ENCODE measurements at places on chromosomes 2 and 18. TPM values are rescaled to one million over a fixed set of nuclear protein-coding genes. Genes with fewer than 3 reads are reported as not detected.

NGEF gene
- not detected for total RNA-seq

DNA sequence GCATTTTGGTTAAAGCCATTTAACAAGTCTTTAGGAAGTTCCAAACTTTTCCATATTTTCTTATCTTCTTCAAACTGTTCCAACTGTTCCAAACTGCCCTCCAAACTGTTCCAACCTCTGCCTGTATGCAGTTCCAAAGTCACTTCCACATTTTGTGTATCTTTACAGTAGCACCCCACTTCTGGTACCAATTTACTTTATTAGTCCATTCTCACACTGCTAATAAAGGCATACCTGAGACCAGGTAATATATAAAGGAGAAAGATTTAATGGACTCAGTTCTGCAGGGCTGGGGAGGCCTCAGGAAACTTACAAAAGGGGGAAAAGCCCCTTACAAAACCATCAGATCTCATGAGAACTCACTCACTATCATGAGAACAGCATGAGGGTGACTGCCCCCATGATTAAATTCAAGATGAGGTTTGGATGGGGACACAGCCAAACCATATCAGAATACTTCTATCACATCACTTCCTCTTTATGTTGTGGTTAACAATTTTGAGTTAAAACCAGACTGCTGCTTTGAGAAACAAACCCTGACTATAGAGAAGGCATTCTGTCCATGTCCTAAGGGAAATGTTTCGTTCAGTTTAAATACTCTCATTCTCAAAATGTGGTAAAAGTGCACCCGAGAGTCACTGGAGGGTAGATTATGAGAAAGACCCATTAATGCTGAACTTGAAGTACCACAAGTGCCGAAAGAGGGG is 11.0 kb downstream of the IL18R1 start:
- H3K27ac ChIP-seq = peak overlapping the region; percentile 59
- H3K4me3 ChIP-seq = peak overlapping the region; percentile 33
- H3K4me1 ChIP-seq = peaks cover 51% of the 10 kb centered on the region
- no peaks in the 10 kb centered on the region for H3K36me3 ChIP-seq

GRCh38 chr2:649426-650342 is 27.5 kb downstream of the TMEM18 start:
- DNase-seq = no peak
- H3K4me1 ChIP-seq = peaks cover 9% of the 10 kb centered on the region
- no peak overlapping the region for H3K4me3 ChIP-seq
- no peaks in the 10 kb centered on the region for H3K36me3 ChIP-seq

- H3K4me3 ChIP-seq = no peak overlapping the region
- H3K27ac ChIP-seq = no peak overlapping the region
- DNase-seq = no peak
- no peaks in the 10 kb centered on the region for H3K4me1 ChIP-seq
- no peaks in the 10 kb centered on the region for H3K27me3 ChIP-seq
Observed at GRCh38 chr2:112005406-112006075, 49.5 kb upstream of the TMEM87B start.

DNA sequence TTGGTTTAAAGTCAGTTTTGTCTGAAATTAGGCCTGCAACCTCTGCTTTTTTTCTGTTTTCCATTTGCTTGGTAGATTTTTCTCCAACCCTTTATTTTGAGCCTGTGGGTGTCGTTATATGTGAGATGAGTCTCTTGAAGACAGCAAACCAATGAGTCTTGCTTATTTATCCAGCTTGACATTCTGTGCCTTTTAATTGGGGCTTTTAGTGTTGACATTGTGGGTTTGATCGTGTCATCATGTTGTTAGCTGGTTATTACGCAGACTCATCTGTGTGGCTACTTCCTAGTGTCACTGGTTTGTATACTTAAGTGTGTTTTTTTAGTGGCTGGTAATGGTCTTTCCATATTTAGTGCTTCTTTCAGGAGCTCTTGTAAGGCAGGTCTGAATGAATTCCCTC is 18.8 kb downstream of the TMEM87B start:
- peaks cover 7% of the 10 kb centered on the region for H3K4me1 ChIP-seq
- H3K36me3 ChIP-seq = peaks cover 9% of the 10 kb centered on the region
- no peak overlapping the region for H3K27ac ChIP-seq
- DNase-seq = no peak
- H3K27me3 ChIP-seq = no peaks in the 10 kb centered on the region
- no peak overlapping the region for H3K4me3 ChIP-seq

DNA sequence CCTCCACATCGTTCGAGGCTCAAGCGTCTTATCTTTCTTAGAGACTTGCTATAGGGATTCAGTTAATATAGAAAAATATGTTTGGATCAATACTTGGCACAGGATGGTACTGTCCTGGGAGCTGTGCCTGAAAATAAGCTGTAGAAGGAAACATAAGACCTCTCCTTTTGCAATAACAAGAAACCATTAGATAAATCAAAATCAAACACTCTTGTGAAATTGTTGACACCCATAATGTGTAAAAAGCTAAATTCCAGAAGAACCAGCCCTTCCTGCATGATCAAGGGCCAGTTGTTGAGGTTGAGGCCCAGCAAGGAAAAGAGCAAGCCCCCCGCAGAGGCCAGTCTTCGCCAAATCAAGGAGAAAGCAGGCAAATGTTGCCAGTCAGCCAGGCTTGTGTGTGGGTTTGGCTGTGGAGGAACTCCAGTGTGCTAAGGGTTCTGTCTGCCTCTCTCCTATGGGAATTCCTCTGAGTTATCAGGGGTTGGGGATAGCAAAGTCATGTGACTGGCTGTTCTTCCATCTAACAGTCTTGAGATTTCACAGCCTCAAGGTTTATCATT is 185.7 kb downstream of the ACKR3 start:
- H3K27ac ChIP-seq = no peak overlapping the region
- no peaks in the 10 kb centered on the region for H3K4me1 ChIP-seq
- no peak overlapping the region for H3K4me3 ChIP-seq
- no peaks in the 10 kb centered on the region for H3K27me3 ChIP-seq
- no peaks in the 10 kb centered on the region for H3K36me3 ChIP-seq

OTOS gene
- not detected for total RNA-seq

DNA sequence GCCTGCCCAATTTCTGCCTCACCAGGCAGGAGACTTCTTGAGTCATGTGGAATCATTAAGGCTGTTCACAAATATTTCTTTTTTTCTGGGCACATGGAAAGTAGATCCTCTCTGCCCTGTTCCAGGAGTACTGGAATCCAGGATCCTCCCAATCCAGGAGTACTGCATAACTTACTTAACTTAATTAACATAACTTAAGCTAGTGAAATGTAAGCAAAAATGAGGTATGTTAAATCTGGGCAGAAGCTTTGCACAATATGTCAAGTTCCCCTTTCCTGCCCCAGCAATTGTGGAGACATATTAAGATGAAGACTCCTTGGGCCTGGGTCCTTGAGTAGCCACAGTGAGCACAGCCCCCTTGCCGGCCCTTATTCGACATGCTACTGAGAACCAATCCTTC is 3.2 kb downstream of the CD207 start:
- no peak for DNase-seq
- H3K36me3 ChIP-seq = no peaks in the 10 kb centered on the region
- H3K4me1 ChIP-seq = no peaks in the 10 kb centered on the region
- no peaks in the 10 kb centered on the region for H3K27me3 ChIP-seq

- DNase-seq = no peak
- no peak overlapping the region for H3K4me3 ChIP-seq
- H3K27ac ChIP-seq = no peak overlapping the region
- no peaks in the 10 kb centered on the region for H3K4me1 ChIP-seq
Observed at GRCh38 chr2:173122936-173123335, 47.3 kb downstream of the MAP3K20 start.

DNA sequence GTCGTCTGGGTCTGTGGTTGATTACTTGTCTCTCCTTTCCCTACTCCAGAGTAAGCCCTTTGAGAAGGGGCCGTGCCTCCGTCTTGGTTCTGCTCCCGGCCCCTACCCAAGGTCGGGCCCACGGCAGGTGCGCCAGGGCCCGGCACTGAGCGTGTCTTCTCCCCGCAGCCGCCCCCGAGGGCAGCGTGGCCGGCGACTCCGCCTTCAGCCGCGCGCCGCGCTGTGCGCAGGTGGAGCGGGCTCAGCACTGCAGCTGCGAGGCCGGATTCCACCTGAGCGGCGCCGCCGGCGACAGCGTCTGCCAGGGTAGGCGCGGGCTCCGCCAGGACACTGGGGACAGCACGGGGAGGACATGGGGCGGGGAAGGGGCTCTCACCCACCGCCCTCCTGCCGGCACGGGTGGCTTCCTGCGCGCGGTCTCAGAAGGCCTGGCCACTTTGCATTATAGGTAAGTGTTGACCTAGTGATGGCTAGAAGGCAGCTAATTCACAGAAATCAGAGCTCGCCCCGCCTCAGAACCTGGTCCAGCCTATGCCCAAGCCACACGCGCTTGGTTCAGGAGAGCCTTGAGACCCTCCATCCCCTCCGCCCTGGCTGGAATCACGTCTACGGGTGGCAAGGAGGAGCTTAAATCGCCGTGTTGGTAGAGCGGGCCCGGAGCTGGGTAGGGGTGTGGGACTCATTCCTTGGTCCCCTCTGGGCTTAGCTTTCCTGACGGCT is 43.5 kb downstream of the FBLN7 start:
- H3K4me3 ChIP-seq = peak overlapping the region; percentile 71
- H3K27me3 ChIP-seq = no peaks in the 10 kb centered on the region
- H3K4me1 ChIP-seq = peaks cover 54% of the 10 kb centered on the region
- H3K27ac ChIP-seq = peak overlapping the region; percentile 72
- H3K36me3 ChIP-seq = peaks cover 4% of the 10 kb centered on the region

DNA sequence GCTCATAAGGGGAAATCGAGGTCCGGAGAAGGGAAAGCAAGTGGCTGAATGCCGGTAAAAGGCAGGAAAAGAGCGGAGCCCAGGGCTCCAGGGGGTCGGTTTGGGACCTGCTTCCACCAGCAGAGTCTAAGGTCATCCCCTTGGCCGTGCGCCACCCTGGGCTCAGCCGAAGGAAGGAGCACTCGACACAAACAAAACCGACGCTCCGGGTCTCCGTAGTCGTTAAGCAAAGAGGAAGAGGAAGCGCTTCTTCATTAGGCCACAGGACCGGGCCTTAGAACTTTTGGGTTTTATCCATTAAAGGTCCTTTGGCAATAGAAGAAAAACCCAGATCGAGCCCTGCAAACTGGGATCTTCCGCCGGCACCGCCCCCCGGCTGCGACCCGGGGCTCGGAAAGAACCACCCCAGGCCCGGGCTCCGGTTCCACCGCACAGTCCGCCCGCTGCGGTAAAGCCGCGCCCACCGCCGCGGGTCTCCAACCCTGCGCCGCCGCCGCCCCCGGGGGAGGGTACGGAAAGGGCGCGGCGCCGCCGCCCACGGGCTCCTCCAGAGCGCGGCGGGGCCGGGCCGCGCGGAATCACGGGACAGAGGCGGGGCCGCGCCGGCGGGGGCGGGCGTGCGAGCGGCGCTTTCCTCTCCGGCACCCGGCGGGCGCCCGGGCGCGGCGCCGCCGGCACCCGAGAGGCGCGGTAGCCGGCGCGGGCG is at the start of gene TTL:
TSS of gene TTL (plus strand) at position 629 of the 706 bp plus-strand sequence. CDS start 189 bp downstream, outside the sequence.
- no peaks in the 10 kb centered on the region for H3K36me3 ChIP-seq
- peak within 1 kb of the TSS; percentile 78 for H3K4me3 ChIP-seq

SLC4A5 gene
- total RNA-seq = 10.9 TPM
